ENCODE measurements at places on chromosomes 2 and 18.

DNA sequence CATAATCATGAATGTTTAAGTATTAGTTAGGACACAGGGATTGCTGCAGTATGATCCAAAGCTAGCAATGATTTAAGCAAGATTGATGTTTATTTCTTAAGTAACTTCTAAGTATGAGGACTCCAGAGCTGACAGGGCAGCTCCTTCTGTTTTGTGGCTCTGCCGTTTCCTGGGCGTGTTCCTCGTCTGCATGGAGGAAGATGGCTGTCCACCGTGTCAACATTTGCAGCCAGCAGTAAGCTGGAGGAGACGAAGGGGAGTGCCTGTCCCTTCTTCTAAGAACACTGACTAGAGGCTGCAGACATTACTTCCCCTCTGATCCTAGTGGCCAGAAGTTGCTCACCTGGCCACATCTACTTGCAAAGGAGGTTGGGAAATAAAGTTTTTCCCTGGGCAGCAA lies 144.1 kb downstream of the MYO1B start:
- DNase-seq = no peak

DNA sequence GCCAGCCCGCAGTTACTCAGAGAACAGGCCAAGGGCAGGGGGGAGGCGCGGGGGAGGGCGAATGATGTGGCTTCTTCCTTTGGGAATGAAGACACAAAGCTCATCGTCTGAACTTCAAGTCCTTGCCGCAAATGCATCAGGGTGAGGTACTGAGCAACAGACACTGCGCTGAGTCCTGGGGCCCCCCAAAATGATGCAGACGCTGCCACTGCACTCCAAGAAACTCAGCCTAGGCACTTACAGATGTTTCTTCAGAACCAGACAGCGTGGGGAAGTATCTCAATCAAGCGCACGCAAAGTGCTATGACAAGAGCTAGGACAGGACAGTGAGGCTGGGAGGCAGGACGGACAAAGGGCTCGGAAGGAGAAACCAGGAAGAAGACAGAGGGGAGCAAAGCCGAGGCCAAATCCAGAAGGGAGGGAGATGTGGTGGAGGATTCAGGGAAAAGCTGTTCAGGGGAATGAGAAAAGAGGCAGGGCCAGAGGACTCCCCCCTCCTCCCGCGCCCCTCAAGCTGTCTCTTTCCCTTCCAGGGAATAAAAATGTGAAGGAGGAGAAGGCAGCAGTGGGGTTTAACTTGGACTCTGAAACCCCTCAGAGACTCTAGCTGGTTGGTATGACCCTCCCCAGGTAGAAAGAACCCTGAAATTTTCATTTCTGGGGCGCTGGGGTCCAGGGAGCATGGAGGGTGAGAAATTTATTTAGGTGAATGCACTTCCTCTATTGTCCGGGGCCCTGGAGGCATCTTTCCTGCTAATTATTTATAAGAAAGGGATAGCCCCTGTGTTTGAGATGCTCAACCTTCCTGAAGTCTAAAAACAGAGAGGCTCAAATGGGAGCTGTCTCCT lies 34.9 kb downstream of the CIB4 start:
- DNase-seq = no peak

DNA sequence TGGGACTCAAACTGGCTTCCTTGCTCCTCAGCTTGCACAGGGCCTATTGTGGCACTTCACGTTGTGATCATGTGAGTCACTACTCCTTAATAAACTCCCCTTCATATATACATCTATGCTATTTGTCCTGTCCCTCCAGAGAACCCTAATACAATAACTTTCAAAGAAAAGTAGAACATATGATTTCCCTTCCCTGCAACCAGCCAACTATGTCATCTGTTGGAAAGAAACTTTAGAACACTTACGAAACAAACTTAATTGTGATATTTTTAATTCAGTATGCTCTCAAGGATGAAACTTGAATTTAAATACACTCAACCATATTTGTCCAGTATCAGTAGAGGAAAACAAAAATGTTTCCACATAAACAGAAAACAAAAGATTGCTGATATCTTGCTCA lies 84.4 kb downstream of the DYM start:
- DNase-seq = no peak

DNA sequence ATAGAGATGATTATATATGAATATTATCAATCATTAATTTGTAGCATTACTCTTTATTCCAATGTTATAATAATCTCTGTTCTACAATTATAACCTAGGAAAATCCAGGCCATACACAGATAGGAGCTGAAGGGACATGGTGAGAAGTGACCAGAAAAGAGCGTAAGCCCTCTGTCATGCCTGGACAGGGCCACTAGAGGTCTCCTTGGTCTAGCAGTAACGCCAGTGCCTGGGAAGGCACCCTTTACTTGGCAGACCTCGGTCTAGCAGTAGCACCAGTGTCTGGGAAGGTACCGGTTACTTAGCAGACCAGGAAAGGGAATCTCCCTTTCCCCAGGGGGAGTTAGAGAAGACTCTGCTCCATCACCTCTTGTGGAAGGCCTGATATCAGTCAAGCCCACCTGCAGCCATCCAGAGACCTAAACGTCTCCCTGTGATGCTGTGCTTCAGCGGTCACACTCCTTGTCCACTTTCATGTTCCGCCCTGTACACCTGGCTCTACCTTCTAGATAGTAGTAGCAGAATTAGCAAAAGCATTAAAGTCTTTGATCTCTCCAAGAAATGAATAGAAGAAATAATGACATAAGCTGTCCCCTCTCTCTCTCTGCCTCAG lies 447.5 kb upstream of the FSIP2 start:
- no peak for DNase-seq

DNA sequence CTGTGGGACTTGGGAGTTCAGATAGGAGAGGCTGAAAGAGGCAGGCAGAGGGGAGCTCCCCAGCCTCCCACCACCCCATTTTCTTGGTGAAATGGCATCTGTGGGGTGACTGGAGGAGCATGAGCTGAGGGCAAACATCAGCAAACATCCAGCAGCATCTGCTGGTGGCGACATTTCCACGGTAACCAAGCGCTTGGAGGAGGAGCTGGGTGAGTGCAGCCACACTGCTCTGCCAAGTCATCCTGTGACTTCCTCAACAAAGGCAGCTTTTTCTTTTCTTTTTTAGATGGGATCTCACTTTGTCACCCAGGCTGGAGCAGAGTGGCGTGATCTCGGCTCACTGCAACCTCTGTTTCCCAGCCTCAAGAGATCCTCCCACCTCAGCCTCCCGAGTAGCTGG lies 5.6 kb downstream of the TXNL4A start:
- no peak for DNase-seq

- DNase-seq = no peak
These were observed 1.8 kb downstream of the MPV17 start for GRCh38 chr2:27320958-27321543.

DNA sequence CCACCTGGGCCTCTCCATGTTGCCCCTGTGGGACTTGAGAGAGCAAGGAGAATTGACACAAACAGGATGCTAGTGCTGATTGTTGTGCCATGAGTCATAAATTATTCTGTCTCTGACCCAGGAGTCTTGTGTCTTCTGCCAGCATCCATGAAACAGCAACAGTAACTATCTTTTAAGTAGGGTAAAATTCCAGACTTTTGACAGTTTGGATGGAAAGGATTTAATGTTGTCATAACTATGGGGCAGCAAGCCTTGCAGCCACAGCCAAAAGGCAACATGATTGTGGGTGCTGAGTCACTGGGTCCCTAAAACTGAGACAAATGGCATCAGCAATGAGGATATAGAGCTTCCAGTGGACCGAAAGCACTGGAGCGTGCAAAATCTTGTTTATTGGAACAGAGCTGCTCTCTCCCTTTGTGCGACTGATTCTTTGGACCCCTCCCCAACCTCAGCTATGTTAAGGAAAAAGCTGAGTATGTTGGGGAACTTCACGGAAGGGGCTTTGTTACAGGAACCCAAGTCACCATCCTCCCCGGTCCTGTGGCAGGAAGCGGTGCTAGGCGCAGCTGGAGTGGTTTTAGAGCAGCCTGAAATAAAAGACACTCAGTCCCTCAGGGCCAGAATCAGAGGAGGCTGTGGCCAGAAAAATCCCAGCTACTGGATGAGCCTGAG lies 9.6 kb upstream of the ITPRIPL1 start:
- DNase-seq = no peak

DNA sequence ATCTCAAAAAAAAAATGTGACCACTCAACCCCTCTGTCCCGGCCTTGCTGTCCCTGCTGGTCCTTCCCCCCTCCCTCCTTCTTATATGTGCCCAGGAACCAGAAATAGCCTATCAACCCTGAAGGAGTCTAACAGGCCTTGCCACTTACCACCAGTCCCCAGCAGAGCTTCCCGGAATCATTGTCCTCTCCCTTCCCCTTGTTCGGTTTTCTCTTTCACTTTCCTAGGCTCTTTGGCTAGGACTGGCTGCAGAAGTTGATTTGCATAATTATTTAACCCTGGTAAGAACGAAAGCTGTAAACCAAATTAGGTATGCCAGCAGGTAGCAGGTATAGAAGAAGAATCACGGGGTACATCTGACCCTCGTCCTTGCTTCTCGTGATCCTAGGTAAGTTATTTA lies 72.6 kb upstream of the ZNF532 start:
- DNase-seq = no peak

- no peak for DNase-seq
These were observed 4.2 kb downstream of the SH3BP4 start for GRCh38 chr2:234955971-234956509.

GRCh38 chr2:18912225-18912888 lies 323.0 kb upstream of the NT5C1B start:
- no peak for DNase-seq

GRCh38 chr2:177429688-177430325 lies 37.2 kb downstream of the AGPS start:
- DNase-seq = no peak

DNA sequence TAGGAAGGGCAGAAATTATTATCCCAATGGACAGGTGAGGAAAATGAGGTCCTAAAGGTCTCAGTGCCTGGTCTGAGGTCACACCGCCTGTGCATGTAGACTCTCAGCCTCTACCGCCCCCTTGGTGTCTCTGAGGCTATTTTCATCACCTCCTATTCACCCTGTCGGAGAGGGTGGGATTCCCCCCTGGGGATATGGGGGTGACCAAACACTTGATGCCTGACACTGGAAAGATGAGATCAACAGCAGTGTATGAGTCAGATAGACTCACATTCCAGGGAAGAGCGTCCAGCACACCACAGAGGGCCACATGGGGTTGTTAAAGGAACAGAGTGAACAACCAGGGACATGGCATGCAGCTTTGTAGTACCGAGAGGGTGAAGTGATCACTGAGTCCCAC lies 199.7 kb downstream of the SMAD2 start:
- no peak for DNase-seq

DNA sequence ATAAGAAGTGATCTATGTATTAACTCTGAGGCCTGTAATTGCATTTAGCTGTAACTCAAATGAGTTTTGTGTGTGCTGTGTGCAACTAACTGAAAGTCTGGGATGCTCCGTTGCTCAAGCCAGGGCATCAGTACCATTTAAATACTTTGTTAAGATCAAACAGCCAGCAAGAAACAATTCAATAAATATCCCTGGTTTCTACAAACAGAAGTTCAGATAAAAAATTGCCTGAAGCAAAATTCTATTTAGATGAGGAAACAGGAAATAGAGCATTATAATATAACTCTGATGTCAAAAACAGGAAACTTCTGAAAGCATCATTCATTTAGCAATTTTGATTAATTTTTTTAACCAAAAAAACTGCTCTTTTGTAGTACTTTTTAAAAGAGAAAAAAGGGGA lies 18.9 kb upstream of the SLC38A11 start:
- no peak for DNase-seq

GRCh38 chr18:74233933-74234325 lies 57.8 kb downstream of the CYB5A start:
- DNase-seq = no peak

- no peak for DNase-seq
These were observed 359.1 kb downstream of the MEIS1 start for GRCh38 chr2:66794070-66794469.

GRCh38 chr2:210324458-210324857 lies 9.5 kb upstream of the MYL1 start:
- no peak for DNase-seq

DNA sequence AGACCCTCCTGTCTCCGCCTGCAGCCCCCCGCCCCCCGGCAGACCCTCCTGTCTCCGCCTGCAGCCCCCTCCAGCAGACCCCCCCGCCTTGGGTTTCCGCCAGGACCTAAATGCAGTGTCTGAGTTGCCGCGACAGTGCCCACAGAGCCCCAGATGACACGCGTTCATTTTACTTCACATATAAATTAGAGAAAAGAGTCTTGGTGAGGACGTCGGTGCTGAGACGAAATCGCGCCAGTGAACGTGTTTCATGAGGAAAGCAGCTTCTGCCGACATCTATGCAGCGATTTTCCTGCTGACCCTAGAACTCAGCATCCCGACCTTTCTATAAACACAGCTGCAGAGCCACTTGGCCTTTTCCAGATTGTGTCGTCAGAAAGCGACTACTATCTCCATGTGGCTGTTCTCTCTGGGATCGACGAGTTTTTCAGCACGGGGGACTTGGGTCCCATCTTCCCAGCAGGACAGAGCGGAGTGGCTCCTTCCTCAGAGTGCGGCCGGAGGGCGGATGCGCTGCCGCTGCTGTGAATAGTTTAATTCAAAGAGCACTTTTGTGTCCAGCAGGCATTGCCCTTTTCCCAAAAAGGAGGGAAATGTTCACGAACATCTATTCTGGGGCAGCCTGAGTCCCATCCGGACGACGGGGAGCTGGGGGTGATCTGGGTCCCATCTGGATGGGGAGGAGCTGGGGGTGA lies 136.7 kb downstream of the NFATC1 start:
- DNase-seq = no peak

DNA sequence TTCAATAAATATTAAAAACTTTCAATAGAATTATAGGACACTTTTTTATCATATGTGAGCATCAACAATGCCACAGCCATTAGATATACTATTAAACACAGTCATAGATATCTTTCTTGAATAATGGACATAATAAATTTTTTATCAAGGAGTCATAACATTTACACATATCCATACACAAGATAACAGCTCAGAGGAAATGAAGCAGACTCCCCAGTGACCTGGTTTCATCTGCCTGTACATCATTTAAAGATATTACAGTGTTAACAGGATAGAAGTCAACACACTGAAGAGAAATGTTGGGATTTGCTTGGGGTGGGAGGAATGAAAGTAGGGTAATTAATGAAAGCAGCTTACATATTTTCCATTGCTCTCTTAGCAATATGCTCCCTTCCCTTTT lies 5.1 kb downstream of the SCG2 start:
- no peak for DNase-seq

DNA sequence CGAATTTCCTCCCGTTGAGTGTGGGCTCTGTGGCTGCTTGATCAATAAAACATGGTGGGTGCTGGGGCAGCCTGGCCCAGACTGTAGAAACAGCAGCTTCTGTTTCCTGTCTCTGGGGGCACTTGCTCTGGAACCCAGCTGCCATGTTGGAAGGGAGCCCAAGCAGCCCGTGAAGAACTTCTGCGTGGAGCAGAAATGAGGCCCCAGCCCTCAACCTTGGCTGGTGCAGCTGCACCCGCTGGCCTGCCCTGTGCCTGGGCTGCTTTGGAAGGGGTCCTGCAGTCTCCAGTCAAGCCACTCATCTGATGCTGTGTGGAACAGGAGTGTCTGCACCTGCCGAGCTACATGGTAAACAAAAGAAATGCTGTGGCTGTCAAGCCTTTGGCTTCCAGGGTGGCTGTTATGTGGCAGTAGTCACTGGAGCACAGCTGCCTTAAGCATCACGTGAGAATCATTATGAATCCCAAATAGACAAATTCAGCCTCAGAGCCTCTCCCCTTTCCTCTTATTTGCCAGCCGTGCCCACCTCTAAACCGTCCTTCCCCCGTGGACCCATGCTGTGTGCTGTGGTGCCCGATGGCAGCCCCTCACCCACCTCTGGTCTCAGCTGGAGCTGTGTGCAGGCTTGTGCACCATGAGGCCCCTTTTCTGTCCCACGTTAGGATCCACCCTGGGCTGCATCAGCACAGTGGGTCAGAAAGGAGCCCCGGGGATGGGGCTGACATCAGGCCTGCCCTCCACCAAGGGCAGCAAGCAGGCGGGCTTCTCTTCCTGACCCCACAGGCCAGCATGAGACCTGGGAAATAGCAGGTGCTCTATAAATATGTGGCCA lies 134.0 kb upstream of the HDAC4 start:
- no peak for DNase-seq
